ENCODE measurements at places on chromosomes 5 and 9.

GRCh38 chr5:34742061-34742460 is 85.9 kb downstream of the RAI14 start:
- no peak for DNase-seq

DNA sequence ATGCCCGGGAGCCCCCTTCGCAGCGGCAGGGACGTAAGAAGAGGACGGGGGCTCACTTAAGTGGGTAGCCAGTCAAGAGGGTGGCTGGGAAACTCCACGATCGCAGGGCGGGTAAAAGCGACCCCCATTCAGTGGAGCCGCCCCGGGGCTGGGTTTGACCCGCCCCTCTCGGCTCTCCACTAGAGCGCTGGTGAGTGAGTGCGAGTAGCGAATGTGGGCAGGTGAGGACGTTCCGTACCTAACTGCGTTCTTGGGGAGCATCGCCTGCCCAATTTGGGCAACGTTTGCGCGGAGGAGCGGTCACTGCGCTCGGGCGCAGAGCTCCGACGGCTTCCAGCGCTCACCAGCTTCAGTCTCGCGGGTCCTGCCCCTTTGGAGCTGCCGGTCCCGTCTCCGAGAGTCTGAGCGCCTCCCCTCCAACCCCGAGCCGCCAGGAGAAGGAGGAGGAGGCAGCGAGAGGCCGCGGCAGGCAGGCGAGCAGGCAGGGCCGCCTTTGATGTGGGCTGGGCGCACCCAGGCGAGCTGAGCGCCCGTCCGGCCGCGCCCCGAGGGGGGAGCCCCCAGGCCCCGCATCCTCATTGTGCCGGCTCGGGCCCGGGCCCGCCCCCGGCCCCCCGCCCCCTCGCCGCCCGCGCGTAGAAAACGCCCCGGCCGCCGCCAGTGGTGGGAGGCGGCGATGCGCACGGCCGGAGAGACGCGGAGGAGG is at the start of gene FGF18:
TSS of gene FGF18 (plus strand) at position 666 of the 706 bp plus-strand sequence. CDS start 553 bp downstream, outside the sequence.
- DNase-seq, result peak; percentile 52

DNA sequence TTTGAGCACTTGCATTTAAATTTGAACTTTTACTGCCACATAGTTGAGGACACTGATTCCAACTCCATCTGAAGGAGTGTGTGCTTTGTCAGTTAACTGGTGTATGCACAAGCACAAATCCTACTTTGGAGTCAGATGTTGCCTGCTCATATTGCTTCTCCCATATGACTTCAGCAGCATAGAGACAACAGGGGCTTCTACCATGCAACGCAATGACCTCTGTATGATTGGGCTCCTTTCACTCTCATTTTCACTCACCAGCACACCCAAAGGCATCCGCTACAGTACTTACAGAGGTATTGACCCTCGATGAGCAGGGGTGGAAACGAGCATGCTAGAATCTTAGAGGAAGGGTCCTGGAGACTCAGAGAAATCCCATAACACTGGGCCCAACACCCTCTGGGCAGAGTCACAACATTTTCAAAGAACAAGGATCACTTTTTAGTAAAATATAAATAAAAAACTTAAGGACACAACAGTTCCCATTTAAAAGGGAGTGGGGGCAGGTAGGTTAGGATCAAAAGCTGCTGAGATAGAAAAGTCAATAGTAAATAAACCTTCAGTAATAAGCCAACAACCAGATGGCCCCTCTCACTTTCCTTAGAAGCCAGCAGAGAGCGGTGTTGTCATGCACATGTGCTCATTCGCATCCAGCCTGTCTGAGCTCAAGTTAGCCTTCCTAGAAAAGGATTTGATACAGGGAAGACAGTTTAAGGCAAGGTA is 203.8 kb downstream of the SNCAIP start:
- peak; percentile 54 for DNase-seq

DNA sequence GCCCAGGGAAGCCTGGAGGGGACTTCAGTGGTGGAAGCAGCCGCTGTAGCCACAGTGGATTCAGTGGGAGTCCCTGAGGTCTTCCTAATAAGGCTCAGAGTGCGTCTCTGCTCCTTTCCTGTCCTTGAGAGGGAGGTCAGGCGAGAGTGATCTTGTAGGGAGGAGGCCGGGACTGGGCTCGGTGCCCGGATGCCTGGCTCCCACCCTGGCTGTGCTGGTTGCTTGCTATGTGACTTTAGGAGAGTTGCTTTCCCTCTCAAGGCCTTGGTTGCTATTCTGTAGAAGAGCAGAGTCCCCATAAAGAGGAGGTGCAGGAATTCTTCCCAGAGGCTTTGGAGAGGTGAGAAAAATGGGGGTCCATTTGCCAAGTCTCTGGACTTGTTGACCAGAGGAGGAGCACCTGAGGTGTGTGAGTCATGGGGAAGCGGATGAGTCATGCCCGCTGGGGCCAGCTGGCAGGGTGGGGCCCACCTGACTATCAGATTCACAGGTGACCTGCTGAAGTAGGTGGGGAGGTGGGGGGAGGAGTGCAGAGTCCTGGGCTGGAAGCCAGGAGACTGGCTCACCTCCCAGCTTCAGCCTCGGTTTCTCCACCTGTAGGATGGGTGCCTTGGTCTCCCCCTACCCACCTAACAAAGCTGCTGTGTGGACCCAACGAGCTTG is 13.8 kb downstream of the GSN start:
- DNase-seq, result no peak

- no peak for DNase-seq
These were observed 10.4 kb upstream of the ZNF354B start for GRCh38 chr5:178849316-178849715.

- peak; percentile 78 for DNase-seq
These were observed 20.3 kb downstream of the CAMSAP1 start for GRCh38 chr9:135887021-135887507.

GRCh38 chr9:108130905-108131304 is 641.3 kb upstream of the KLF4 start:
- no peak for DNase-seq

DNA sequence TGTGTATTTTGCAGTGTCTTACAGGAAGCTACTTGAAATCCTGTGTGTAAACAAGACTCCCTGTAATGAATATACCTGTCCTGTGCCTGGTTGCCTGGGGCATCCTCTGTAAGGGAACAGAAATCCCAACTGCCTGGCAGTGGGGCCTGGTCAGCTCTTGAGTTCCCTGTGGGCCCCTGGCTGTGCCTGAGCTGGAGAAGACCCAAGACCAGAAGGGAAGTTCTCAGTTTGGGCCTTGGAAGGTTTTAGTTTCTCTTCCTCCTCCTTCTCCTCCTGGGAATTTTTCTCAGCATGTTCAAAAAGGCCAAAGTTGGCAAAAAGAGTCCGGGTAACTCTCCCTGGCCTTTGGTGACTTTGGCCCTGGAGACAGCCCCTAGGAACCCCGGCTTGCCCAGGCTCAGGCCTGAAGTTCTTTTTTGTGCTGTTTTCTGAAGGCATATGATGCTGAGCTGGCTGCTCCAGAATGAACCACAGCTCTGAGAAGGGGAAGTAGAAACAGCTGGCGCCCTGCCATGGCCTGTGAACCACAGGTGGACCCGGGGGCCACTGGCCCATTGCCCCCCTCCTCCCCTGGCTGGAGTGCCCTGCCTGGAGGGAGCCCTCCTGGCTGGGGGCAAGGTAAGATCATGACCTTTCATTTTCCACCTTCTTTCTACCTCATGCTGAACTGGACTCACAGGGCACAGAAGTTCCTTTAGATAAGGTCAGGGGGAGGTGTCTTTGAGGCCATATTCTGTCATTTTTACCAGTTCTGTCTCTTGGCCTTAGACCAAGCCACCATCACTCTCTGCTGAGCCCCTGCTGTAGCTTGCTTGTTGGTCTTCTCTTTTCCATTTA is 5.8 kb downstream of the TMEM268 start:
- no peak for DNase-seq

GRCh38 chr9:93119953-93120845 is 13.9 kb downstream of the NINJ1 start:
- DNase-seq, result peak; percentile 48

DNA sequence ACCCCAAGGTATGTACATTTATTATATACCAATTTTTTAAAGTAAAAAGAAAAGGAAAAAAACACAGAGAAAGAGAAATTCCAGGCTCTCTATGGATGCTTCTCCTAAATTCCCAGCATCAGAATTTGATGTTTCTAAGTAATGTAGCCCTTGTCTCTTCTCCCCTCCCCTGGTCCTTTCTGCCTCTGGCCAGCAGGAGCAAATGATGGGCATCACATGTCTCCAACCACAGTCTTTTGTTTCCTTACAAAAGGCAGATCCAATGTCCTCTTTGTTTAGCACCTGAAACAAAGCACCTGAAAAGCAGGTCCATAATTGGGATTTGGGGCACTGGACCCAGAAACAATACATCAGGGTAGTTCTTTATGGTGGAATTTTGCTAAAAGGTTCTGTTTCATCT is 50.4 kb upstream of the APC start:
- DNase-seq, result no peak

- DNase-seq, result no peak
These were observed 47.8 kb downstream of the ERGIC1 start for GRCh38 chr5:172881691-172882370.

GRCh38 chr9:85157772-85158171 is 488.2 kb downstream of the NTRK2 start:
- no peak for DNase-seq
